IMR-90 (cell line): ENCODE measurements at places on chromosomes 16 and 17.

DNA sequence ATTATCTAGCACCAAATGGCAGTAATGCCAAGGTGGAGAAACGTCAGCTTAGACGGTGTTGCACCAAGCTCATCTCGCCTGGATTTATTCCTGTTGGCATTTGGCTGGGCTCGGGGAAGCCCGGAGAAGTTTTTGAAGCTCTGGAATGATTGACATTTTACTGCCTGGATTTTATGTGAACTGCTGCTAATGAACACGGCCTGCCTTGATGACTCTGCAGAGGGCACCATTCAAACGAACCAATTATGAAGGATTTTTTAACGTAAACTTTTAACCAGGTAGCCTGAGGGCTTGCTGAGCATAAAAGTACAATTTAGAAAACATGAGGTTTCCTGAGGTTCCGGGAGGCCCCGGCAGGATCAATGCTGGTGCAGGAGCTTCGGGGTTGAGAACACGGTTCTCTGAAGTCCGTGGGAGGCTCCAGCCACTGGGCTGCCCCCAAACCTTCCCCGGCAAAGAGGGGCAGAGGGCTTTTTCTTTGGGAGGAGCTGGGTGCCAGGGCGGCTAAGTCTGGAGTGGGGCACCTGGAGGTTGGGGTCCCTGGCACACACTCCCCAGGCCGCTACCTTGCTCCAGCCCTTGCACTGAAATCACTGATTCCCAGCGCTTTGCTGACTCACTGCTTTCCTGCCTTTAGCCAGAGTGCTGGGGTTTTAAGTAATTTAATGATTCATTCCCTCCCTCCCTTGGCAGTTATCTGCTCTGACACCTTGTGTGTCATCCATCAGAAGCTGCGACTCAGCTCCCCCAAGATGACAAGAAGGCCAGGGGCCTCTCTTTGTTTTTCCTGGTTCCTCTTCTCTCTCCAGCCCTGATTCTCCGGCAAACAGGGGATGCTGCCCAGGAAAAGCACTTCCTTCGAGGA is 161.2 kb upstream of the IRX3 start:
- H3K27me3 ChIP-seq, result no peaks in the 10 kb centered on the region
- no peak overlapping the region for H3K4me3 ChIP-seq

- H3K27ac ChIP-seq, result no peak overlapping the region
- peak; percentile 52 for DNase-seq
- H3K36me3 ChIP-seq, result no peaks in the 10 kb centered on the region
- peaks cover 40% of the 10 kb centered on the region for H3K27me3 ChIP-seq
- no peak overlapping the region for H3K4me3 ChIP-seq
Observed at GRCh38 chr17:39080421-39081078, 70.9 kb downstream of the PLXDC1 start.

GRCh38 chr16:66847533-66848067 is 3.4 kb downstream of the CA7 start:
- H3K4me3 ChIP-seq, result no peak overlapping the region
- no peak overlapping the region for H3K27ac ChIP-seq
- no peaks in the 10 kb centered on the region; the same call in 1 of the 2 replicates for H3K4me1 ChIP-seq
- peaks cover 79% of the 10 kb centered on the region for H3K27me3 ChIP-seq
- H3K36me3 ChIP-seq, result no peaks in the 10 kb centered on the region
- no peak for DNase-seq

GRCh38 chr16:89337965-89338364 is 120.5 kb downstream of the ZNF778 start:
- no peaks in the 10 kb centered on the region for H3K27me3 ChIP-seq
- no peak overlapping the region for H3K27ac ChIP-seq
- H3K4me1 ChIP-seq, result peaks cover 22% of the 10 kb centered on the region
- no peak overlapping the region for H3K4me3 ChIP-seq

DNA sequence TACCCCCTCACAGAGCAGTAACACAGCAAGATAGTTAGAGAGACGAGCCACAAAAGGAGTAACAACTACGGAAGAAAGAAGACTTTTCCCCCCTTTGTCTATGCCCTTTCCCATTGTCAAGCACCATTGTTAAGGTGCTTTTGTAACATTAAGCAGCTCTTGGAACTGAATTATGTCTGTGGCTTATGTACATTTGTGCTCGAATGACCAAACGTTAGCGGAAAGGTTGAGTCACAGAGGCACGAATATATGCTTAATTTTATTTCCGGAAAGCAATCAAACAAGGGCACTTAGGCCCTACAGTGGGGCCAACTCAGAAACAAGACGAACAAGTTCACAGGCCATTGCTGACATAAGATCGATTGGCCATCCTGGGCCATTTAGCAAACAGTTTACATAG is 109.5 kb downstream of the ANKFN1 start:
- no peaks in the 10 kb centered on the region for H3K27me3 ChIP-seq
- H3K4me3 ChIP-seq, result no peak overlapping the region
- no peaks in the 10 kb centered on the region for H3K4me1 ChIP-seq
- H3K36me3 ChIP-seq, result no peaks in the 10 kb centered on the region

DNA sequence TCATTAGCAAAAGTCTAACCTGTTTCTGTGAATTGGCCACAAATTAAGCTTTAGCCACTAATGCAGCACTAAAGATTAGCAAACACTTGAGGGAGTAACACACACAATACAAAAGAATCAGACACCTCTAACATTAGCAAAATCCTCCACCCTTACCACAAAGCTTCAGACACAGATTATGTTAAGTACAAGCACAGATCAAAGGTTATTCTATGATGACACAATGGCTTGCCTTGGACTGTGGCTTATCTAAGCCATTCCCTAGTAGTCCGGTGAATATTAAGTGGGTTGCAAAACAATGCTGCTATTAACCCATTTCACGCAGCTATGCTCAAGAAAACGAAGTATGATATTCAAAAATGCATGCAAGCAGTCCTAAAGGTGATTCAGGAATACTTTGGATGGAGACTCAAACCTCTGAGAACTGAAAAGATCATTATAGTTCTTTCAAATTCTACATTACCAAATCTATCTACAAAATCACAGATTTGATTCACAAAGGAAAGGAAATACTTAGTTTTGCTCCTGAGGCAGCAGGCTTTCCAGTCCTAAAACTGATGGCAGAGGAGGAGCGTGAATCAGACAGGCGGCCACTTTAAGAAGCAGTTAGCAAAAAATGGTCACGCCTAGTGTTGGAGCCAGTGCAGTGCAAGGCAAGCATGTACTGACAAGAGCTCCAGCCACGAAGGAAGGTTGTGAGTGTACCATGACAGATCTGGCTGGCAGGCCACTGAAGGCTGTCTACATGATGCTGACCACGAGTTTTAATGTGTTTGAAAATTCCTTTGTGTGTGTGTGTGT is 67.2 kb downstream of the PARN start:
- H3K27me3 ChIP-seq, result no peaks in the 10 kb centered on the region
- no peaks in the 10 kb centered on the region for H3K36me3 ChIP-seq
- H3K27ac ChIP-seq, result no peak overlapping the region
- H3K4me1 ChIP-seq, result peaks cover 5% of the 10 kb centered on the region
- DNase-seq, result peak; percentile 26
